ENCODE measurements at places on chromosomes 2 and 18.

- DNase-seq, result no peak
Observed at GRCh38 chr2:99659874-99660273, 170.1 kb upstream of the REV1 start.

DNA sequence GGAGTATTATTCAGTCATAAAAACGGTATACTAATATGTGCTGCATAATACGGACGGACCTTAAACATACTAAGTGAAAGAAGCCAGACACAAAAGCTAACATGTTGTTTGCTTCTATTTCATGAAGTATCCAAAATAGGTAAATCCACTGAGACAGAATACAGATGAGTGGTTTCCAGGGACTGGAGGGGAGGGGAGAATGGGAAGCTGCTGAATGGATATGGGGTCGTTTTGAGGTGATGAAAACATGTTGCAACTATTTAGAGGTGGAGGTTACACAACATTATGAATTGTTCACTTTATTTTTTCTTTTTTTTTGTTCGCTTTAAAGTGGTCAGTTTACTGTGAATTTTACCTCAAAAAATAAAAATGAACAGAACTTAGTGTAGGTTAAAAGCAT is 52.9 kb downstream of the RAB10 start:
- no peak for DNase-seq

DNA sequence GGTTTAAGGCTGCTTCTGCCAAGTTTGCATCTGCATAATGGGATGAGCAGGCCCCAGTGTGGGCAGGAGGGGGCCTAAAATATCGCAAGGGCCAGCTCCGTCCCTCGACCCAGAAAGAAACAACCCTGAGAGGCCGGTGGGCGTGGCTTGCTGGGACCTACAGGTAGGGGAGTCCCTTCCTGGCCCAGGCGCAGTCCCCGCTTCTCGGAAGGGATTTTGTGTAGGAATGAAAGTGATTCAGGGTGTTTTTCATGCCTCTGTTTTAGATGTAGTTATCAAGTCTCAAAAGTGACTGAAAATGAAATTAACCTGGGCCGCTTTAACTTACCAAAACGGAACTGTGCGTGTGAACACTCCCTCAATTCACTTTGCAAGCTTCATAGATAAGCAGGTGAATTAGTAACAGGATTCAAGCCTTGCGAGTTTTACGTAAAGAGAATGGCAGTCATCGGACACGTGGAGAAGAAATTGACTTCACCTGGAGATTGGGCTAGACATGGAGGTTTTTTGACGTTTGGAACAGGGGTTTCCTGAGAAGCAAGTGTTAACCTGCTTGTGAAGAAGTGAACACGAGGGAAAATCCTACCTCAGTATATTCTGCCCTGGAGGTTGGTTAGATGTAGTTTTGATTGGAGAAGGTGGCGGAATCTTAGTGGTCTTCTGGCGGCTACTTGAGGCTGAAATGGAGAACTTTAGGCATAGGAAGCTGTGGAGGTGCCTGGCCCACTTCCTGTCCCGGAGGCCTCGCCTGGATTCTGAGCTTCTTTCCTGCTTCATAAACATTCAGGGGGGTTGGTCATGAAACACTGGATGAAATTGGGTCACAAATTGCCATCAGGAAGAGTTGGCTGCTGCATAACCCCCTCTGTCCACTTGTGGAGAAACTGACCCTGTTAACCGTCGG is 1.7 kb downstream of the NCK2 start:
- no peak for DNase-seq

- DNase-seq, result no peak
Observed at GRCh38 chr2:66794551-66794950, 359.6 kb downstream of the MEIS1 start.

Measured in RCC 7860 (cell line).